ENCODE measurements at places on chromosomes 13 and 19.
A peak's percentile ranks its signal among the peaks of the same experiment; 100 is the strongest.

DNA sequence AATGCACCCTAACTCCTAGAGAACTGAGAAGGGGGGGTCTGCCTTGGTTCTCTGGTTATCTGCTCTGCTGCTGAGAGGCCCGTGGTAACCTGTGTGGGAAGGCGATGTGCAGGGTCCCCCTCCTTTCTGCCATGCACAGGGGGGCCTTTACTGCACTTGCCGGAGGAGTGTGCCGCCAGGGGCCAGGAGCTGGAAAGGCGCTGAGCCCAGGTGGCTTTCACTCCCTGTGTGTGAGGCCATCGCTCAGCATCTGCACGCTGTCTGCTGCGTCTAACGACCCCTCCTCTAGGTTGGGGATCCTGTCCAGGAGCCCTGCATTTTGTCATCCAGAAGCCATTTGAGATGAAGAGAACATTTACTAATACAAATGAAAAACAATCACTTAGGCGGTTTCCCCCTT lies 37.0 kb upstream of the TEX29 start:
- no peak for DNase-seq

- DNase-seq = no peak
Measured at GRCh38 chr19:30024091-30024490, 82.1 kb downstream of the URI1 start.

GRCh38 chr13:66414066-66414800 lies 815.9 kb downstream of the PCDH9 start:
- DNase-seq = no peak

DNA sequence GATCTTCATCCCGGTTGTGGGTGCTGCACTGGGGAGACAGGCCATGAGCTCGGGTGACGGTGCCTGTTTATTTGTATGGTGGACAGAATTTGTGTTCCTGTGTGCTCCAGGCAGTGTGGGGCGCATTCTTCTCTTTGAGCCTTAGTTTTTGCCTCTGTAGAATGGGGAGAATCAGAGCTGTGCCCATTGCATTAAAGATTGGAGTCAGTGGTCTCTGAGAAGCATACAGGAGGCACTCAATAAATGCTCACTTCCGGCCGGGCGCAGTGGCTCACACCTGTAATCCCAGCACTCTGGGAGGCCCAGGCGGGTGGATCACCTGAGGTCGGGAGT lies 23.0 kb downstream of the NFIC start:
- DNase-seq = no peak

GRCh38 chr13:82439159-82439904 lies 1442.9 kb downstream of the SLITRK1 start:
- no peak for DNase-seq

- DNase-seq = no peak
Measured at GRCh38 chr13:105567951-105568525, 967.4 kb downstream of the EFNB2 start.

- DNase-seq = peak; percentile 49
Measured at GRCh38 chr19:1855040-1855827, 7.0 kb upstream of the REXO1 start.

GRCh38 chr19:29568036-29569025 lies 37.8 kb upstream of the POP4 start:
- no peak for DNase-seq

DNA sequence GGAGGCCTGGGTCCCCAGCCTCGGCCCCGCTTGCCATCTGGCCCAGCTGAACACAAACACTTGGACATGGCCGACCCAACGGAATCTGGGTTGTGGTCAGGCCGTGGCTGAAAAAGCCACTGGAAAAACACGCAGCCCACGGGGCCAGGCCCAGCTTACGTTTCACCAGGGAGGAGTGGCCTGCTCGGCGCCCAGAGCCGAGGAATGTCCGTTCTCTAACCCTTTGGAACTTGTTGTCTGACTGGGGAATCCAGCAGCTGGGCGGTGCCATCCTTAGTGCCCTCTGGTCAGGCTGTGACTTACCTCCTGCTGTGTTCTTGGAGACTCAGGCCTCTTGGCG lies 13.8 kb downstream of the CILP2 start:
- no peak for DNase-seq

DNA sequence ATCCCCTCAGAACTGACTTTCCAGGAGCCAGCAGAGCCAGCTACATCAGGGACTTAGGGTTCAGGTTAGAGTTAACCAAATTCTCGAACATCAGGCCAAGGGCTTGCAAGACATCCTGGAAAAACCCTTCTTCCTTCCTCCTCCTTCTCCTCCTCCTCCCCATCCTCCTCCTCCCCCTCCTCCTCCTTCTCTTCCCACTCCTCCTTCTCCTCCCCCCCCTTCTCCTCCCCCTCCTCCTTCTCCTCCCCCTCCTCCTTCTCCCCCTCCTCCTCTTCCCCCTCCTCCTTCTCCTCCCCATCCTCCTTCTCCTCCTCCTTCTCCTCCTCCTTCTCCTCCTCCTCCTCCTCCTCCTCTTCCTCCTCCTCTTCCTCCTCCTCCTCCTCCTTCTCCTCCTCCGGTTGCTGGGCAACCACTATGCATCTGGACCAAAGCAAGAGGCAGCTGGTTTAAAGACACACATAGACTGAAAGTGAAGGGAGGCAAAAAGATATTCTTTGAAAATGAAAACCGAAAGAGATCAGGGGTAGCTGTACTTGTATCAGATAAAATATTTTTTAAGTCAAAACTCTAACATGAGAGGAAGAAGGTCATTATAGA lies 5.9 kb upstream of the CCL25 start:
- DNase-seq = no peak

DNA sequence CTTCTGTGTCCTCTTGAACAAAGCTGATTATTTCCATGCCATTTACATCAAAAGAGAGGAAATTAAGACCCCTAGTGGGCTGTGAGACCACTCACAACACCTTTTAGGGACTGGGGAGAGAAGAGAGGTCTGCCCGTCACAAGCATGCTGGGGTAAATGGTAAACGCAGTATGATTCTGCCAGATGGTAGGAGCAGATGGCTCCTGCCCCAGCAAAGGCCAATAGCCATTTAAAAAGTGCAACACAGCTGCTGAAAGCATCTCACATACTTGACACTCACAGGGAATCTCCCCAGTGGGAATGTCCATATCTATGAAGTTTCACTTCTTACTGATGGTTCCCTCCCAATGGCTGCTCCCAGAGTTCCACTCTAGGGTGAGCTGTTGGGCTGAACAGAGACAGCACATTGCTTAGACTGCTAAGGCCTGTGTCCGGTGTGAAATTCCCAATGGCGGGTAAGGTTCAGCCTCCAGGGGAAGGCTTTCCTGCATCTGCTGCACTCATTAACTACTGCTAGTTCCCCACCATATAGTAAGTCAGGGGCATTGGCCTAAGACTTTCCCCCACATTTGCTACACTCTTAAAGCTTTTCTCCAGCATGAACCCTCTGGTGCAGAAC lies 7.4 kb downstream of the ZNF671 start:
- no peak for DNase-seq

DNA sequence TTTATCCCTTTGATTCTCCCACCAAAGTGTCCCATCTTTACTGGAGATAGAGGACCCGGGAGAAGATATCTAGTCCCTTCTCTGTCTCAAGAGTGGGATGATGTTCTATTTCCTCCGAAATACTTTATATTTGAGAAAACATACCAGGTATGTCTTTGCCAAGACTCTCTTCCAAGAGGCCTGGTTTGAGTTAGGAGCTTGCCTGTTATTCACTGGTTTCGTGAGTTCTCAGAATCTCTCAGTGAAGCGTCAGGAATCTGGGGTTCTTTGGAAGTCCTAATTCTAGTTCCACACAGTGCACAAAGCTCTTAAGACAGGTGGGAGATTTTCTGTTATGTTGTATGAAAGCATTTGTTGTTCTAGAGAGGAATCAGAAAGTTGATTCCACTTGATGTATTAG lies 182.0 kb downstream of the DNAJC15 start:
- no peak for DNase-seq

- no peak for DNase-seq
Measured at GRCh38 chr19:35942235-35942634, 6.1 kb downstream of the LRFN3 start.

GRCh38 chr19:30263830-30264381 lies 108.3 kb upstream of the ZNF536 start:
- no peak for DNase-seq

- peak; percentile 18 for DNase-seq
Measured at GRCh38 chr19:6925801-6926751, 38.7 kb downstream of the ADGRE1 start.

- no peak for DNase-seq
Measured at GRCh38 chr19:41222240-41222639, 3.2 kb downstream of the AXL start.

- DNase-seq = no peak
Measured at GRCh38 chr19:33849551-33850147, 53.0 kb downstream of the KCTD15 start.

DNA sequence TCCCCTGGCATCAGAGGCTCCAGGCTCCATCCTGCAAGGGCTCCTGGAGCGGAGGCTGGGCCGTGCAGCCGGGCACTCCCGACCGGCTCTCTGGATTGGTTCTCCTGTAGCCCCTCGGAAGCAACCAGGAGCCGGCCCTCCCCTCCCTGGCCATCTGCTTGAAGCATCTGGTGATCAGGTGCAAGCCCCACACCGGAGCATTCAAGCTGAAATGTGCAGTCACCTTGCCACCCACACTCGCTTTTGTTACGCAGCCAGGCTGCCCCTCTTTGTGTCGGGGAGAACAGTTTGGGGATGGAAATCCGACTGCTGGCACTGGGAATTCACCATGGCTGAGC lies 258.8 kb downstream of the ZNF536 start:
- DNase-seq = no peak

- DNase-seq = no peak
Measured at GRCh38 chr19:36169084-36169760, 17.0 kb upstream of the COX7A1 start.

GRCh38 chr13:33611121-33611805 lies 206.7 kb upstream of the RFC3 start:
- DNase-seq = no peak

- DNase-seq = no peak
Measured at GRCh38 chr13:25116044-25116443, 20.1 kb downstream of the PABPC3 start.

DNA sequence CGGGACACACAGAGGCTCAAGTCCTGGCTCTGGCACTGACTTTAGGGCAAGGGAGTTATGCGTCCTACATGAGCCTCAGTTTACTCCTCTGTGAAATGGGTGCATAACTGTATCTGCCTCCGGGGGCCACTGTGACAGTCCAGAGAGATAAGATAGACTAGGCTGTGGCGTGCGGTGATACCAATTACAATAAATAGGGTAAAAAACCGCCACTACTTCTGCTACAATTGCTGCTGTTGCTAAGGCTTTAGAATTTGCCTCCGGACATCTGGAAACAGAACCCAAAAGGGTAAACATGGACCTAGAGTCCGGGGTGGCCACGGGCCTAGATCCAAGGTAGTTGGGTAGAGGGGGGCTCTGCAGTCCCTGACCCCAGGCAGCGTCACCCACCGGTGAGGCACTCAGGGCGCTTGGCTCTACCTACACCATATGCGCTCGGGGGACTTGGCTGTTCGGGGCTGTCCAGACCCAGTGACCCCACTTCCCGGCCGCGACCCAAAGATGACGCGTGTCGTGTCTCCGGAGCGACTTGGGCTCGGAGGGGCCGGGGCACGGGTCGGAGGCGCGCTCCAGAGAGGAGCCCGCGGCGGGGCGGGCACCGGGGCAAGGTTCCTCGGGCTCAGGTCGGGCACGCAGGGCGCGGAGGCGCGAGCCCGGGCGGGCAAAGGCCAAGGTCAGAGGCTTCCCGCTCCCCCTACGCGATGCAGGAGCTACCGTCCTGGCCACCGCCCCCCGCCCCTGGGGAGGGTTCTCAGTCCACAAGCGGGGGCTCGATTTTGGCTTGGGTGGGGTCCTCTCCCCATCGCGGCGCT lies 1.1 kb downstream of the INSR start:
- no peak for DNase-seq

GRCh38 chr13:114259974-114260373 lies 21.4 kb upstream of the UPF3A start:
- no peak for DNase-seq

DNA sequence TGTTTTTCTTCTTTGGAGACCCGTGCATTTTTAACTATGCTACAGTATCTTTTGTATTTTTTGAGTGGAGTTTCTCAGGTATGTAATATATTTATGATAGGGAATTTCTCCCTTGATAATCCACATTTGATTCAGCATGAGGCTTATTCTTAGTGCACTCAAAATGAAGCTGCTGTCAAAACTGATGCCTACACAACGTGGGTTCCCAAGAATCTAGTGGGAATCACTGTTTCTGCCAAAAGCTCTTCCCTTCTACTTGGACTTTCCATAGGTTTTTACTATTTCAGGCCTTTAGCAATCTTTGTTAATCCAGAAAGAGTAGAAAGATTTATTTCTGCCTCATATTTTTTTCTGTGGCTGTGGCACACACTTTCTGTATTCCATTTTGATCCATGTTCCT lies 1003.7 kb downstream of the SLITRK5 start:
- no peak for DNase-seq

GRCh38 chr19:5804516-5805461 lies at the start of gene NRTN:
NRTN (plus strand) TSS chr19:5805067; CDS start chr19:5824166, 19,099 bp downstream.
- DNase-seq = no peak

DNA sequence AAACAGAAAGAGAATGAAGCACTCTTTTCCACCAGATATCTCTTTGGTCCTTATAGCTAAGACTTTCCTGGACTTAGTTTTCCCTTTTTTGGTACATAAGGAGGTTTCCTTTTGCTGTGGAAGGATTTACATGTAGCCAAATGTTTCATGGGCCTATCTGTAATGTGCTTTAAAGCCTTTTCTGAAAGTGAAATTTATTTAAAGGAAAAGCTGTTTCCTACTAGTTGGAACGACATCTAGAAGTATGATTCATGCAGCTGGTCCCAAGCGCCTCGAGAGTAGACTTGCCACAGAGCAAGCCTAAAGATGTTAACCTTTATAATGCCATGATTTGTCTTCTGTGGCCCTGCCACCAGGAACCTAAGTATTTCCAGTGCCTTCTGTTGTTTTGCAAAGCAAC lies 390.3 kb downstream of the DLEU7 start:
- DNase-seq = no peak

- no peak for DNase-seq
Measured at GRCh38 chr13:93767180-93767916, 540.7 kb downstream of the GPC6 start.

- DNase-seq = peak; percentile 46
Measured at GRCh38 chr13:93226623-93227279, at the start of gene GPC6. GPC6 (plus strand) TSS chr13:93226807.

DNA sequence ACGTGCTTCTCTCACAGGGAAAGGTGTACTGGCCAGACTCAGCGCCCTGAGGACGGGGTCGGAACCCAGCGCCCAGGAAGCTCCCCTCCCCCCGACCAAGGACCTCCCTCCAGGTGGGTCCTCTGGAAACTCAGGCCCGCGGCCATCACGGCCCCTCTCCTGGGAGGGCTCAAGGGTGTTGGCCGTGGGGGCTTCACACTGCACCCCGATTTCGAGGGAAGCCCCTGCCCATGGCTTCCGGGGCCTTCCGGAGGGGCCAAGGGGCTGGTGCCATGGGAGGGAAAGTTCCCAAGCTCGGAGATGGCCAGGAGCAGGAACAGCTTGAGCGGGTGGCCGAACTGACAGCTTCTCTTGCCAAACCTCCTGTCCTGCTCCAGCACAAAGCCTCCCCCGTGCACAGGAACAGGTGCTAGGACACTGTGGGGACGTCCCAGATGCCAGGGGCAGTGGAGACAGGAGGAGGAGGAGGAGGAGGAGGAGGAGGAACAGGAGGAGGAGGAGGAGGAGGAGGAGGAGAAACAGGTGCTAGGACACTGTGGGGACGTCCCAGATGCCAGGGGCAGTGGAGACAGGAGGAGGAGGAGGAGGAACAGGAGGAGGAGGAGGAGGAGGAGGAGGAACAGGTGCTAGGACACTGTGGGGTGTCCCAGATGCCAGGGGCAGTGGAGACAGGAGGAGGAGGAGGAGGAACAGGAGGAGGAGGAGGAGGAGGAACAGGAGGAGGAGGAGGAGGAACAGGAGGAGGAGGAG lies 10.0 kb downstream of the SBNO2 start:
- DNase-seq = no peak

GRCh38 chr13:74062933-74063332 lies 71.3 kb downstream of the KLF12 start:
- no peak for DNase-seq
